ENCODE measurements at places on chromosomes 6 and 20. TPM values are rescaled to one million over a fixed set of nuclear protein-coding genes. Genes with fewer than 3 reads are reported as not detected.

Gene ARFGEF3
- 0.22 TPM for total RNA-seq

Gene TMEM151B
- total RNA-seq: not detected

Gene SMLR1
- total RNA-seq: not detected

Gene RGL2
- total RNA-seq: 30.4 TPM

Data from placental pericyte (primary cell).